NAMALWA (cell line): ENCODE measurements at places on chromosomes 12 and 14.

DNA sequence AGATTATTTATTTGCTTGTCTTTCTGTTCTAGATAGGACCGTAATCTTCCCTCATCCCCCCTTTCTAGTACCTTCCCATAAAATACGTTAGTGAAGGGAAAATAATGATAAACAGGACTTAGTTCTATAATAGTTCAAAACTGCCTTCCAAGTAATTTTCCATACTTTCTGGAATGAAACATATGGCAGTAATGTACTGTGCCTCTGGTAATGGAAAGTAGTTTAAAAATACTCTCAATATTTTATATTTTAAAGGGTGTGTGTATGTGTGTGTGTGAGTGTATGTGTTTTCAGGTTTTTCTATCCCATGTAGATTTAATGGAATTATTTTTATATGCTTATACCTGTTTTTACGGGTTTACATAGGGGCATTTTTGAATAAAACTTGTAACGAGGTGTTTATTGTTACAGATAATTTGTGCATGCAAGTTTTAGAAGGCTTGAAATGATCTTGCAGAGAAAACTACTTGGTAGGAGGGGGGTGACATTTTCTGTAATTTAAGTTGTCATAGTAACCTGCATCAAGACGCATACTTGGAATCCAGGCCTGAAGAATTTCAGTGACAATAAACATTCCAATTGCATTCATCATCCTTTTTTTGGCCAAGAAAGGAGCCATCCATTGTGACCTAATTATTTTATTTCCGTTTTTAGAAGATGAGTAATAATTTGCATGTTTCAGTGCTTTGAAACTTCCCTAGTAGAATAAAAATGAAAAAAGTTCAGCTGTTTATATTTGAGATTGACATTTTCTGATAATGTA is 38.9 kb downstream of the RASSF8 start:
- DNase-seq: no peak

DNA sequence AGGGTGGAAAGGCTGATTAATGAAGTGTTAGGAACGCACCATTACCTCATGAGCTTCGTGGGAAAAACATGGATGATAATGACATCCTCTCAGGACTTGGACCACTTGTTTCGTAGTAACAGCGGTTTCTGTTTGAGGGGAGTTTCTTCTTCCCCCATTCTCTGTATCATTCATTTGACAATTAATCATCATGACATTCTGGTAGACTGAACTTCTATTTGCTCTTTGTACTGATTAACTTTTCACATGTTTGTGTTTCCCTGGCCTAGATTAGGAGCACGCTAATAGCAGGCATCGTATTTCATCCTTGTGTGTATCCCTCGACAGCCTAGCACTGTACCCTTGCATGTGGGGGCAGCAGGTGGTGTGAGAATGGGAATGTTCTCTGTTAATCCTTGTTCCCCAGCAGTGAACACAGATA is 8.0 kb downstream of the LRRC74A start:
- DNase-seq: no peak

GRCh38 chr14:64421166-64421565 is 33.0 kb downstream of the MTHFD1 start:
- DNase-seq: no peak

DNA sequence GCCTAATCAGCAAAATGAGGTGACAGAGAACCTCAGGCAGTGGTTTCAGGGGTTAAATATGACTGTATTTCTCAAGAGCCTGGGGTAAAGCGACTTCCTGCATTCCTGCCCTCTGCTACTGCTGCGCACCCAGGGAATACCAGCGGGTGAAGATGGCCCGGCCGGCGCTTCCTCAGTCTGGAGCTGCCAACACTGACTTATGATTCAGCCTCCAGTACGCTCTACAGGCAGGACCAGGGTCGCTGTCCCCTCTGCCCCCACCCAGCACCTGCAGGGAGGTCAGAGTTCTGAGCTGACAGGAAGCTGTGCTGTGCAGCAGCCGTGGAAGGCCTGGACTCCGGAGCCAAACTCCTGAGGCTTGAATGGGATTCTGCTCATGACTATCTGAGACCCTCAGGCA is 127.9 kb downstream of the PIWIL1 start:
- DNase-seq: no peak
